ENCODE measurements at places on chromosomes 7 and 10.

DNA sequence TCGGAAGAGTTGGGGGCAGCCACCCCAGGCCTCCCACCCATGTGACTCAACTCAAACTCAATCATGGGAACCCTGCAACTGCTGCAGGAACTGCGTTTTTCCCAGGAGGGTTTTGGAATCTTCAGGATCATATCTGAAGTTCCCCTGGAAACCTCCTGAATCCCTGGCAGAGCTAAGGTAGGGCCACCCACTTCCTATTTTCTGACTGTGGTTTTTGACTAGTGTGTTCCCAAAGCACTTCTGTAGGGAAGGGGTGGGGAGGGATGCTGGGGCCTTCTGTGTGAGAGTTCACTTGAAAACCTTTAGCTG, 127.6 kb upstream of the UNC5B start:
- DNase-seq: no peak

- peak; percentile 85 for DNase-seq
These were observed 44.5 kb downstream of the ICA1 start for GRCh38 chr7:8217200-8218068.

GRCh38 chr10:31930023-31930751, 1.6 kb upstream of the ARHGAP12 start:
- DNase-seq: no peak

- DNase-seq: peak; percentile 11
These were observed 476.2 kb upstream of the GALNT17 start for GRCh38 chr7:70655694-70656093.

- DNase-seq: no peak
These were observed 139.0 kb downstream of the CNTNAP2 start for GRCh38 chr7:146255609-146256008.

DNA sequence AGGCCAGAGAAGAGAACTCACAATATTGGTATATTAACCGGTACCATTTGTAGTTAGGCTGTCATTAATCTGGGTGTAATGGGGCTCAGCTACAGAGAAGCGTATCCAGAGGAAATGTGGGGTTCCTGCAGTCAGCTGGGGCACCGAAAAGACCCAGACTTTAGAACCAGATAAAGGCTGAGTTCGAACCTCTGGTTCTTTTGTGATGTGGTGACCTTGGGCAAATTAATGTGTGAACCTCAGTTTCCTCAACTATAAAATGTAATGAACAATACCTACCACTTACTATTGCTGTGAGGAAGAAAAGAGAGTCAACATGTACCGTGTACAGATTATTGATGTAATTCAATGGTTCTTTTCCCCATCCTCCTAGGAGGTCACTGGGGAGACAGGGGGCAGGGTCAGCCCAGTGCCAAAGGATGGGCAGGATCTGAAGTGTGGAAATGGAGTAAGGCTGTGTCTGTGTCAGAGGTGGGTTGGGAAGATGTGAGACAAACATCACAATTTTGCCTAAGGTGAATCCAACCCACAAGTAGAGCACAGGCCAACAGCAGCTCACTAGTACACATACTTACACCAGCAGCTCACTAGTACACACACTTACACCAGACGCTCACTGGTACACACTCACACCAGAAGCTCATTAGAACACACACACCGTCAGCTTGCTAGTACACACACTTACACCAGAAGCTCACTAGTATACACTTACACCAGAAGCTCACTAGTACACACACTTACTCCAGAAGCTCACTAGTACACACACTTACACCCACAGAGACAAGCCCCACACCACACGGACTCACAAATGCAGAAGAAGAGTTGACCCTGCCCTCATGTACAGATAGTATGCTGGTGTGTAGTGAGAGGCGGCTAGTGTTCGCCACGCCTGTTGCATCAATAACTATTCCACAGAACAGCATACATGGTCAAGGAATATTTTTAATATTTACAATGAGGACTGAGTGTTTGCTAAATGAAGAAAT, 28.0 kb downstream of the PRSS2 start:
- no peak for DNase-seq

- no peak for DNase-seq
These were observed 9.3 kb upstream of the CLEC5A start for GRCh38 chr7:141956084-141956483.

DNA sequence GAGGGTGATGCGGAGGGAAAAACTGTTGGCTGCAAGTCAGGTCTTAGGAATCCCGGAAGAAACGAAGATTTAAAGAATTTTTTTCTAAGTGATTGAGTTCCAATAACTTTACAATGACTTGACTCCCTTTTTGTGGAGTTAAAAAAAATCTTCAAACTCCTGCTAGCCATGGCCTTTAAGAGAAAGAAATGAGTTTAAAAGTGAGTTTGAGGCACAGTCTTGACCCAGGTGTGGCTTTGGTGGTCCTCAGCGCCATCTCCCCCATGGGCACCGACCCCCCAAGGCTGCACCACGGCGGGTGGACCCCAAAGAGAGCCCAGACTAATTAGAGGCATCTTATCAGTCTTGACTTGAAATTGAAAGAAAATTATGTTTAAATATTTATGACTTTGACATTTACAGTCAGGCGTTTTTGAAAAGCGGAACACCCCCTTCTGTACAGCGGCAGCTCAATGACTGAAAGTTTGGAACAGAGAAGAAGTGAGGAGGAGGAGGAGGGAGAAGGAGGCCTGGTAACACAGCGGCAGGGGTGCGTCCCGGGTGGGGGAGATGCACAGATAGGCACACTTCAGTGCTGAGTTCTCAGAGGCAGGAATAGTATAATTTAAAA, 349.6 kb downstream of the DNAJB6 start:
- DNase-seq: no peak

- DNase-seq: no peak
These were observed at the start of gene CALHM3 for GRCh38 chr10:103479135-103479534. Gene CALHM3 (minus strand): TSS chr10:103479240. CDS start chr10:103479032, 208 bp downstream.

- DNase-seq: no peak
These were observed 973 bp downstream of the CAMK1D start for GRCh38 chr10:12350167-12350872.

- no peak for DNase-seq
These were observed 72.8 kb upstream of the ADRA2A start for GRCh38 chr10:111004016-111004415.

DNA sequence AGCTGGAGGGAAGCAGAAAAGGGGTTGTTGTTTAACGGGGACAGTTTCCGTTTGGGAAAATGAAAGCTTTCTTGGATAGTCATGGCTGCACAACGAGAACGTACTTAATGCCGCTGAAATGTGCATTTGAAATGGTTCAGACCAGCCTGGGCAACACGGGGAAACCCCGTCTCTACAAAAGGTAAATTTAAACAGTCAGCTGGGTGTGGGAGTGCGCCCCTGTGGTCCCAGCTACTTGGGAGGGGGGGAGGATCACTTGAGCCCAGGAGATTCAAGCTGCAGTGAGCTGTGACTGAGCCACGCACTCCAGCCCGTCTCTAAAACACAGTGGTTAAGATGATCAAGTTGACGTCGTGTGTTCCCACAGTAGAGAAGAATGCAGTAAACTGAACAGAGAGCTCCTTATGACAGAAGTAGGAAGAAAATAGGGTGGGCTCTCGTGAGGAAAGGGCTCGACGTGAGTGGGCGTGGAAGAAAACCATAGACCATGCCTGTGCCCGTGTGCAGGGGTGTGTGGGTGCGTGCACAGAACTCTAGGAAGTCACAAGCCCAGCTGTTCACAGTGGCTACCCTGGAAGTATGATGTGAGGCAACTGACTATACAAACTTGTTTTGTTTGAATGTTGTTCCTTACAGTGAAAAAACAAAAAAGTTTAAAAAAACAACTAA, 4.1 kb upstream of the FUOM start:
- no peak for DNase-seq

GRCh38 chr10:43204943-43205671, 61.8 kb downstream of the RASGEF1A start:
- DNase-seq: no peak

DNA sequence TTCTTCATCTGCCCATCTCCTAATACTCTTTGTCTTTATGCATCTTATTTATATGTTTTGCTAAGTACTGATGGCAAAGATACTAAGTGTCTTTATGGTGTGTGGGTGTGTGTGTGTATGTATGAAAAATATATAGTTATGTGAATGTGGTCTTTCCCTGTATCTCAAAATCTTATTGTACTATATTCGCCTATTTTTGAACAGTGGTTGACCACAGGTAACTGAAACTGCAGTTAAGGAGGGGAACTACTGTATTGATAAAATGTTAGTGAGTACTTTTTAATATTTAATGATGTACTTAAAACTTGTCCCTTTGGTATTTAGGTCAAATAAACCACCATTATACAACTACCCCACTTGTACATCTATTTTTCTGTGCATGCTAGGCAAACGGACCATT, 85.9 kb downstream of the ADD3 start:
- no peak for DNase-seq

DNA sequence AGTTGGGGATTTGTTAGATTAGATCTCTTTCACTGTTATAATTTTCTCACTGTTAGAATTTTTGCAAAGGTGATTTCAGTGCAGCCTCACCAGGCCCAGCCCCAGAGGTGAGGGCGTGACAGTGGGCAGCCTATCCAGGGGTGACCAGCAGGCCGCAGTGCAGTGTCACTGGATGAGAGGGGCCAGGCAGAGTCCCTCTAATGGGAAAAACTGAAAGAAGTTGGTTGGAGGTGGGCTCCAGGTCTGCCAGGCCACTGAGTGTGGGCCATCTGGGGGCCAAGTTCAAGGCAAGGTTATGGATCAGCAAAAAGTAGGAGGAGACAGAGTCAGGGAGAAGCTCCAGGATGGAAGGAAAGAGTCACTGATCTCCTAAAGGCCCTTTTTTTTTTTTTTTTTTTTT, 90.5 kb upstream of the SDK1 start:
- peak; percentile 29 for DNase-seq
